ENCODE measurements at places on chromosomes 4 and X.

GRCh38 chr4:173088144-173088543 is 80.5 kb upstream of the GALNT7 start:
- DNase-seq = no peak

- no peak for DNase-seq
These were observed 385.5 kb upstream of the INTU start for GRCh38 chr4:127246963-127247952.

DNA sequence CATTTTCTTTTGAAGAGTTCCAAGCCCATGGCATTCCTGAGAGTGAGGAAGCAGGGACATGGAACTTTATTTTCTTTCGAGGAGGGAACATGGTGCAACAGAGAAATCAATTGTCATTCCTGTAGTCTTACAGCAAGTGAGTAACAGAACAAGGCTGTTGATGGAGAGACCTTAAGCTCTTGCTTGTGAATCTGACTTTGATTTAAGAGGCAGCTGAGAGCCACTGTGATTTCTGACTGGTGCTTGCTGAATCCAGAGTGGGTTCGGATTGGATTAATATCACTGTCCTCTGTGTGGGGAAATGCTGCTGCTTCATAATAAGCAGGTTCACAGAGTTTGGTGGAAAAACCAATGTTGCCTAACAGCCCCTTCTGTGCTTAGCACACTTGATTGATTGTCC is 4.7 kb upstream of the ATP1B4 start:
- no peak for DNase-seq

- peak; percentile 61 for DNase-seq
These were observed 502.3 kb upstream of the DIAPH2 start for GRCh38 chrX:96182366-96182765.

GRCh38 chr4:159107203-159107925 is 4.5 kb downstream of the RAPGEF2 start:
- peak; percentile 32 for DNase-seq

All from lung microvascular endothelial cell (primary cell).